ENCODE measurements at places on chromosomes 4 and X.
A peak's percentile ranks its signal among the peaks of the same experiment; 100 is the strongest.

DNA sequence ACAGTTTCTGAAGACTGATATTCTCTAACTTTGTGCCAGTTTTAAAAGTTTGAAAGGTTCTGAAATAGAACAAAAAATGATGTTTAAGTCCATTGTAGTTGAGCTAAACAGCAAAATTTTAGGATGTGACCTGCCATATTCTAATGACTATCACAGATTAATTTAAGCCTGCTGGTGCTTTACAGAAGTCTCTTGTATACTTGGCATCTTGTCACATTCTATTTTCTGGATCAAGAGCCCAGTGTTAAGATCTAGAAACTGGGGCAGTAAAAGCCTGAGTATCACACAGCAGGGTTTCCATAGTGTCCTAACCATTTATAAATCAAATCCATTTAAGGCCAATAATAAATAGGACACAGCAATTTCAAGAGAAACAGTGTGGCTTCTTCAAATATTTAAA lies 12.4 kb downstream of the FSTL5 start:
- DNase-seq: no peak

- DNase-seq: no peak
These were observed 303.6 kb downstream of the PCDH10 start for GRCh38 chr4:133452678-133453077.

GRCh38 chrX:96713303-96713702 lies 28.7 kb downstream of the DIAPH2 start:
- DNase-seq: no peak

DNA sequence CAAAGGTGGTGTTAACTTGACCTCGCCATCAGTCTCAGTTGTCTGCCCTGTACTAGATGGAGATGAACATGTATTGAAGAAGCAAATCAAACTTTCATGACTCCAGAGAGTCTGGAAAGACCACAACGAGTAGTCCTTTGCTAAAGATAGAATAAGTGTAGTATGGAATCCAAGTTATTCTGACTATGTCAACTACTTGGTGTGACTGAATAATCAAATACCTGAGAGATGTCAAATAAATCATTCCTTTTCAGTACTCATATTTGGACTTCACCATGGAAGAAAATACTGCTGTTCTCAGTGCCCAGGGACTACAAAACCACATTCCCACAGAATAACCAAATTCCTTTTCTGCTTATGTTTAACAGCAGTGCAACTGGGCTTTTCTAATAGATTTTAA lies 161.2 kb upstream of the SPRY1 start:
- no peak for DNase-seq

DNA sequence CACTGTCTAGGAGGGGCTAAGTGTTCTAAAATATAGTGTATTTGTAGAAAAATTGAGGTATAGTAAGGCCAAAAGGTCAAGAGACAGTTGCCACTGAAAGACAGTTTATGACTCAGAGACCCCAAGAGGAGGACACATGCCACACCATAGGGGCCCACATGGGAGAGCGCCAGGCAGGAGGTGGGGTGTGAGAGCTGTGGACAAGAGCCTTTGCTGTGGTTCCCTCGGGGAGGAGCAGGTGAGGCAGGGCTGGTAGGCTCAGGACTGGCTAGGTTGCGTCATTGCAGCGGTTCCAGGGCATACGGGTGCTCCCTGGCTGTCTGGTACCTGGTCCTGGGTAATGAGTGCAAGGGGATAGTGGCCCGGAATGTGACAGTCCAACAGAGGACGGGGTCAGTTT lies 37.6 kb downstream of the CCNQ start:
- no peak for DNase-seq

GRCh38 chrX:3371163-3371562 lies 24.7 kb upstream of the MXRA5 start:
- no peak for DNase-seq

DNA sequence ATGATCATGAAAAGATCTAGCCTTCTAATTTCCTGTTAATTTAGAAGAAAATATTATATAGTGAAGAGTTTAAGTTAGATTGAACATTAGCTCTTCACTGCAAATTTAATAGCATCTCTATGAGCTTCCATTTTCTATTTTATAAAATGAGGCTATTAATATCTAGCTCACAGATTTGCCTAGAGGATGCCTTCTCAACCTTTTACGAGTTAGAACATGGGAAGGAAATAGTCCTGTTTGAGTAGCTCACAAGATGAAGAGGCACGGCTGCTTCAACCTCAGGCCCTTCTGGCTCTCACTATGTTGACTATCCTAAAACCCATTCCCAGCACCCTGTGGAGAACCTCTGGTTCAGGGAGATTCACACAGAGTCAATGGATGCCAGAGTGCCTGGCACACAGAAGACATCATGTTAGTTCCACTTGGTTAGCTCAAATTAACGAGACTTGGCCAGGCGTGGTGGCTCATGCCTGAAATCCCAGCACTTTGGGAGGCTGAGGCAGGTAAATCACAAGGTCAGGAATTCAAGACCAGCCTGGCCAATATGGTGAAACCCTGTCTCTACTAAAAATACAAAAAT lies 97.9 kb upstream of the GUCY1A1 start:
- no peak for DNase-seq

DNA sequence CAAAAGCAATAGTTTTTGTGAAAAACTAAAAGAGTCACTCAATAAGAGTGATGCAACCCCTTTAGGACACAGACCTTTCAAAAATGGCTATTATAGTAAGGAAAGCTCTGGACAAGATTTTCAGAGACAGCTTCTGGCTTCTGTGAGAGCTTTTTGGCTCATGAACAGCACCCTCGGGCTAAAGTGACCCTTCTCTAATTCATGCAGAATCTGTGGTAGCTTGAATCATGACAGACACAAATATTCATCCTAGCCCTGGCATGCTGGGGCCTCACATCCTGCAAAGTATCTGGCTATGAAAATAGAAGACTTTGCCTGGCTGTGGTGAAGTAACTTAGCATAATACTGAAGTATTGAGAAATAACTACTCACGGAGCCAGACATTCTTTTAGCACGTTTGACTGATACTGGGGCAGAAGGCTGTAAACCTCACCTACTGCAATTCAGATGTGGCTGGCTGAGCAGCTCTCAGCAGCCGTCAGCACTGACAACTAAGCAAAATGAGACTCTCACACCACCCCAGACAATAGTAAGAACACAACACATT lies 327.3 kb downstream of the MAPK10 start:
- DNase-seq: peak; percentile 22

DNA sequence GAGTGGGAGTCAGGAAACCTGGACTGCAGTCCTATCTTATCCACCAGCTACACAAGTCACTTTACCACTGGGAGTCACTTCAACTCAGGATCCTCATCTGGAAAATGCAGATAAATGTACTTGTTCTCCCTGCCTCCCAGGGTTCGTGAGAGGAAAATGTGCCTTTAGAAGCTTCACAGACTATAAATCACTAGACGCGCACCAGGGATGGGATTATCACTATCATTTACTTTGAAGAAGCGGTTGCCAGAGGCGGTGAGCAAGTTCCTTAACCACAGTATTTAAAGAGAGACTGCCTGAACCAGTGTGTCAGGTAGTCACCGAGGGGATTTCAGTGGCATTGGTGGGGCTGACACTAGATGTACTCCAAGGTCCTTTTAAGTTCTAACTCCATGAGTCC lies 219.5 kb downstream of the HS6ST2 start:
- no peak for DNase-seq

Measured in foreskin melanocyte (primary cell).